ENCODE measurements at places on chromosomes 2 and 18. TPM values are rescaled to one million over a fixed set of nuclear protein-coding genes. Genes with fewer than 3 reads are reported as not detected.

GRCh38 chr2:45812011-45812500, 160.6 kb downstream of the PRKCE start:
- no peak for DNase-seq

DNA sequence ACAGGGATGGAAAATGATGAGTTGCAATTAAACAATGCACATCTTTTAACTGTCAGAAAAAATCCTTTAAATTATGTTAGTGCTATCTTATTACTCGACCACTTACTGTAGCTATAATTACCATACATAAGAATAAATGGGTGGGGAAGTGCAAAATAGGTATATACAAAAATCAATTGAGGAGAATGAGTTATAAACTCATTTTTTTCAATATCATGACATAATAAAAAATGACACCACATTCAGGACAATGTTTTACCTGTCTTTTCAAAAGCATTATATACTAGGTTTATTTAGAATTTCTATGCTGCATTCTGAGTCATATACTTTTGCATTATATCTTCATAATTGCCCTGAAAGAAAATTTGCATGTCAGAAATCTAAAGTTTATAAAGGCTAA, 1533.6 kb downstream of the LRP1B start:
- no peak for DNase-seq

DNA sequence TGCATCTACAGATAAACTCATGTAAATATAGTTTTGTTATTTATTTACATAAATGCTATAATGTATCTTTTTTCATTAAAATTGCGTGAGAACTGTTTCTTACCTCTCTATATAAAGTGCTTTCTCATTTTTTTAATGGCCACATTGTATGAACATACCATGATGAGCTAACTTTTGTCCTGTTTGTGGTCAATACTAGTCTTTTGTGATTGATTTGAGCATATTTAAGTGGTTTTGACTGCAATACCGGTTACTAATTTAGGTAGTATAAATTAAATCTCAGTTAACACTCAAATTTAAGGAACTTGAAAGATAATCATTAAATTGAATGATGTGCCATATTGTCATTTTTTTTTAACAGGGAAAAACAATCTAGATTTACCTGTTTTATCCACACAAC, 108.2 kb downstream of the HAUS1 start:
- DNase-seq, result no peak

DNA sequence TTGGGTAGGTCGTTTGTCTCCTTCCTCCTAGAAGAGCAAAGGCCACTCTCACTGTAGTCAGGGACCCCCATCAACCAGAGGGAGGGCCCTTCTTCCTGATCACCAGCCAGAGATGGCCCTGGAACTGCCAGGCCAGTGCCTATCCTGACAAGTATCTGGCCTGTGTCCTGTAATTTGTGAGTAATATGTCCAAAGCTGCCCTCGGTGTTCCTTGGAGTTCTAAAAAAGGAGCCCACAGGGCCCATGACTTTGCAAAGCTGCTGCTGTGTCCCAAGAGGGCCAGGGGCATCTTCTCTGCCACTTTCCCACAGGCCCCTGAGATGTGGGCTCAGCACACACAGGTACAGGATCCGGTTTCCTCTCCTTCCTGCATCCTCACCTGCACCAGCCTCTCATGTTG, 212.4 kb downstream of the SEPTIN10 start:
- no peak for DNase-seq

- DNase-seq, result no peak
Measured at GRCh38 chr2:27493948-27494283, 1.1 kb downstream of the FNDC4 start.

EIF2AK3 gene
- 11.4 TPM for total RNA-seq

DNA sequence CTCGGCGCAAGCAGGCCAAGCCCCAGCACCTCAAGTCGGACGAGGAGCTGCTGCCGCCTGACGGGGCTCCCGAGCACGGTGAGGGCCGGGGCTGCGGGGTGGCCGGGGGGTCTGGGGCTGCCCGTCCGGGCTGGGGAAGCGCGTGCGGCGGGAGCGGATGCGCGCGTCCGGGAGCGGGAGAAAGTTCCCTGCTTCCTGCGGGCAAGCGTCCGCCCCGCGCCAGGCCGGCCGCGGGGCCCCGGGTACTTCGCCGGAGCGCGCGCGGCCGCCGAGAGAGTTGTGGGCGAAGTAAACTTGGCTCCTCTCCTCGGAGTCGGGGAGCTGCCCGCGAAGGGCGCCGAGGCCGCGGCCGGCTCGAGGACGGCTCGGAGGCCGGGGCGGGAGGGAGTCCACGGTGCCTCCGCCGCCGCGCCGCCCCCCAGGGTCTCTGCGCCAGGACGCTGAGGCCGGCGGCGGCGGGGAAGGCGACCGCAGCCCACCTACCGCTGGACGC, 707 bp downstream of the SALL3 start:
- no peak for DNase-seq

- DNase-seq, result peak; percentile 95
Measured at GRCh38 chr2:20642055-20642971, 8.6 kb downstream of the HS1BP3 start.

DNA sequence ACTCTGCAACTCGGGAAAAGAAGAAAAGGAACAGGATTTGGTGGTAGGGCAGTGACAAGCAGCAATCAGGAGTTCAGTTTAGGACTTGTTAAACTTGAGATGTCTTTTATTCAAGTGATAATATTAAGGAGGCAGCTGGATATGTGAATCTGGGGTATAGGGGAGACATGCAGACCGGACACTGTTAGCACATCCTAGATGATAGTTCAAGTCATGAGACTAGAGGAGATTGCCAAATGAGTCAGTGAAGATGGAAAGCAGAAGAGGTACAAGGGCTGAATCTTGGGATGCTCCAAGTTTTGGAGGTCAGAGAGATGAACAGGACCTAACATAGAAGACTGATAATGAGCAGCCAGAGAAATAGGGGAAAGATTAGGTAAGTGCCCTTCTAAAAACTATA, 69.5 kb upstream of the PSME4 start:
- no peak for DNase-seq

DNA sequence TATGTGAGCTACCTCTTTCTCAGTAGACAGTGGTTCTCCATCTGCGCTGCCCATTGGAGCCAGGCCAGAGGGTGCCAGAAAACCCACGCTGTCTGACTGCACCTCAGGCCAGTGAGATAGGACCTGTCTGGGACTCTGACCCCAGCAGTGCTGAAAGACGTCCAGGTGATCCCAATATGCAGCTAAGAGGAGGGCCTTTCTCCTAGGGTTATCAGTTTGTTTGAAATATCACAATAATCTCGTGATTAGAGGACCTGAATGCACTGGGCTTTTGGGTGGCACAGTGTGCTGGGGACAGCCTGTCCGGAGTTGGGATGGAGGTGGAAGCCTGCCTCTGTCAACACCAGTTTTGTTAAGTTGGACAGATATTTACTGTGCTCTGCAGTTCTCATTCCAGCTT, 216.3 kb downstream of the LDLRAD4 start:
- no peak for DNase-seq

DNA sequence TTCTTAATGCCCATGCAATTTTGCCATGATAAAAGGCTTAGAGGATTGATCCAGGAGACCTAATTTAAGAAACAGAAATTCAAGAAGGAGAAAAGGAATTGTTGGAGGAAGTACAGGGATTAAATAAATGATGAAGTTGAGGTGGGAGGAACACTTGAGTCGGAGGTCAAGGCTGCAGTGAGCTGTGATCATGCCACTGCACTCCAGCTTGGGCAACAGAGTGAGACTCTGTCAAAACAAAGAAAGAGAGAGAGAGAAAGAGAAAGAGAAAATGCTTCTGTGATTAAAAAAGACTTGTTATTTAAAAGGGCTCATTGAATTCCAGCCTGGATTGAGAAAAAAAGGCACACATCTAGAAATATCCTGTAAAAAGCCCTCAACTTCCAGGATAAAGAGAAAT, 123.2 kb downstream of the B3GNT2 start:
- DNase-seq, result no peak

- no peak for DNase-seq
Measured at GRCh38 chr2:73984922-73985307, 205 bp downstream of the TET3 start.

LYPD1 gene
- total RNA-seq, result 5.4 TPM

SAP130 gene
- 9.6 TPM for total RNA-seq

MRPL53 gene
- 40.4 TPM for total RNA-seq

DLX1 gene
- not detected for total RNA-seq

GRCh38 chr2:939936-940601, 10.6 kb upstream of the SNTG2 start:
- no peak for DNase-seq

DNA sequence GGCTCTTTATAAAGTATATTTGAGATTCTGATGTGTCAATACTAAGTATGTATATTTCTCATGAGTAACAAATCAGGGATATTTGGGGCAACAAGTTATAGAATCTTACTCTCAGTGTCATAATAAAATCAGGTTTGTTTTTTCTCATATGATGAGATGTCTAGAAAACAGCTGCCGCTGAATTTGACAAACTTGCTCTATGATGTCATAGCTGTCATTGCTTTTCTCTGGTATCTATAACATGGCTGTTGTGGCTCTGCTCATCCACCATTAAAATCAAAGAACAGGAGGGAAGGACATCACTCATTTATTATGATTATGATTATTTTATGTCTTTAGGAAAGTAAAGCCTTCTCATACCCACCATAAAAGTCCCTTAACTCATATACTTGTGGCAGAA, 417.2 kb upstream of the LRRTM4 start:
- no peak for DNase-seq

AQP12B gene
- not detected for total RNA-seq

ALPG gene
- not detected for total RNA-seq

ASPRV1 gene
- 1.7 TPM for total RNA-seq

CCDC141 gene
- total RNA-seq, result 3.6 TPM

GRCh38 chr2:232042911-232043574, 81.5 kb downstream of the DIS3L2 start:
- DNase-seq, result no peak

GRCh38 chr18:22800551-22800951, 132.6 kb upstream of the RBBP8 start:
- no peak for DNase-seq

DNA sequence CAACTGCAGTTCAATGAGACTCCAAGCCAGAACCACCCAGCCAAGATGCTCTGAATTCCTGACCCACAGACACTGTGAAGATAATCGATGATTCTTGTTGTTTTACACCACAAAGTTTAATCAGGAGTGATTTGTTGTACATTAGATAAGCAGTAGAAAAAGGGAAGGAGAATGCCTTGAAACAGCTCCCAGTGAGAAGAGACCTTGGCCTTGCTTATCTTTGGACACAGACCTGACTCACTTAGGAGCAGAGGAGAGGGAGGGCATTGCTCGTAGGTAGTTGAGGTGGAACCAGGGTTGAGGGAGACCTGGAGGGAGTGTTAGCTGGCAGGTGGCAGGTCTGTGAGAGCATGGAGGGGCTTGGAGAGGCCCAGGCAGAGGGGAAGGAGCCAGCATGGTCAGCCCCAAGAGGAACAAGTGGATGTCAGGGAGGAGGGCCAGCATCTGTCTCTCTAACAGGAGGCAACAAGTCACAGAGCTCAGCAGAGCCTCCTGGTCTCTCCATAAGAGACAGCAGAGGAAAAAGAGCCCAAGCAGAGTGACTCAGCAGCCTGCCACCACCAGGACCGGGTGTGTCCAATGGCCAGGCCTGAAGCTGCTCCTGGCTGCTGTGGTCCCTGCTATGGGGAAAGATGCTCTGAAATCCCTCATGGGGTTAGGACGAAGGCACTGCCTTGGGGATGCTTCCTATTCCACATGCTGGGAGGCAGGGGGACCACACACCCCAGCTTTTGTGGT, 161.6 kb upstream of the CAPN13 start:
- DNase-seq, result no peak

DNA sequence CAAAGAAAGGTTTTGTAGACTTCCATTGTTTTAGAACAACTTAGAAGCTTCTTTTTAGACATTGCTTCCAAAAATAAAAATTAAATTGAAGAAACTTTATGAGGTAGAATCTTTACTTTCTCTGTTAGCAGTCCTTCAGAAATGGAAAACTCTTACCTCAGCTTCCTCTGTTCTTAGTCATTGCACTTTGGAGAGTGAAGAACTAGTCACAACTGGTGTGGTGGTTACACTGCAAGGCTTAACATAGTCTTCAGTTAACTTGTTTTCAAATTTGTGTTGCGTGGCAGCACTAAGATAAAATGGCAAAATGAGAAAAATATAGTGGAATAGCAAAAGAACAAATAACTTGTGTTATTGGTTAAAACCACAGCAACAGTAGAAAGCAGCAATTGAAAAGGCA, 332.6 kb downstream of the KIAA1328 start:
- DNase-seq, result no peak

- no peak for DNase-seq
Measured at GRCh38 chr2:240593026-240593702, 6.6 kb downstream of the CAPN10 start.

GRCh38 chr2:242041816-242042215, 172.3 kb downstream of the RTP5 start:
- DNase-seq, result no peak

DNA sequence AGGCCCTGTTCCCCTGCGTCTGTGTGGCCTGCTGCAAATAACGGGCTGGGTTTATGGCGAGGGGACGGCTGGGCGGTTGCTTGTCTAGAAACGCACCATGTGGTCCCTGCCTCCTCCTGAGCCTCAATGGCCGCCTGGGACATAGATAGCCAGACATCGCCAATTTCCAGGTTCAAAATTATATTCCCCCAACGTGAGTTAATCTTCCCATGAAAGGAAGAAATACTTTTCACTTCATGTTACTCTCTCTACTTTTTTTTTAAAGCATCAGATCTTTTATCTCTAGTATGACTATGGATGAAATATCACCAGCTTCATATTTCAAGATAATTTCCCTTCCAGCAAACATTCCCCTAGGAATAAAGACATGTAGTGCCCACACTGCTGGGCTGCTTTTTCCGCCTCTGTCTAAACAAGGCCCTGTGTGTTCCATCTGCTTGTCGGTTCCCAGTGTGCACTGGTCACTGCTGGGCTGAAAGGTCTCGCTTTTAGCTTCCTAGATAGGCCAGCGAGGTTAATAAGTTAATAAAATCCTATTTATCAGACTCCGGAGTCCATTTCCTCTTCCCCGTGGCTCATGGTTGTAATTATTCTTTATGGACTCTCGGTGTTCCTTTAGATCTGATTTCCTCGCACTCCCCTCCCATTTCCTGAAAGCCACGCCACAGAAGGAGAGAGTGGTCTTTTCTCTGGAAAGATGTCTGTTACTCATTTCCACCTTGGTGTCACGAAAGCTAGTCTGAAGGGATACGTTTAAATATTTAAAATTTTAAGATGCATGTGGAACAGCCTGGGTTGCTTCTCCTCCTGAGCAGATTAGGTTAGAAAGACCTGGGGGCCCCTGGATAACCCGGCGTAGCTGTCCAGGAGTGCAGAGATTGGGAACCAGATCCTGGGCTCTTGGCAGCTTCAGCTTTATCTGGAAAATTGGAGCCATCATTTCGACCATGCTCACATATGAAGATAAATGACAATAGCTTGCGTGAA, 196.6 kb upstream of the COPS8 start:
- peak; percentile 64 for DNase-seq

GRCh38 chr2:126778561-126779501, 119.9 kb upstream of the TEX51 start:
- DNase-seq, result no peak

- peak; percentile 90 for DNase-seq
Measured at GRCh38 chr2:63052411-63053080, 1.9 kb downstream of the OTX1 start.

GRCh38 chr18:67520351-67520921, 3.9 kb upstream of the DSEL start:
- no peak for DNase-seq

- DNase-seq, result no peak
Measured at GRCh38 chr2:177030451-177031105, 182.0 kb upstream of the HNRNPA3 start.

All from esophagus muscularis mucosa (tissue), 4 donors.